CD4-positive, alpha-beta T cell treated with Interleukin-10 for 1 hour (primary cell): ENCODE measurements at places on chromosomes 4 and X.

GRCh38 chr4:105527081-105527480 lies 25.3 kb upstream of the ARHGEF38 start:
- no peak for DNase-seq

DNA sequence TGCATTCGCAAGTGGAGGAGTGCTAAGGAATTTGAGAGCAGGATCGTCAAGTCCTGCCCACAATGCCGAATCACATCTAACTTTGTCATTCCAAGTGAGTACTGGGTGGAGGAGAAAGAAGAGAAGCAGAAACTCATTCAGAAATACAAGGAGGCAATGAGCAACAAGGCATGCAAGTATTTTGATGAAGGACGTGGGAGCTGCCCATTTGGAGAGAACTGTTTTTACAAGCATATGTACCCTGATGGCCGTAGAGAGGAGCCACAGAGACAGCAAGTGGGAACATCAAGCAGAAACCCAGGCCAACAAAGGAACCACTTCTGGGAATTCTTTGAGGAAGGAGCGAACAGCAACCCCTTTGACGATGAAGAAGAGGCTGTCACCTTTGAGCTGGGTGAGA lies 100.2 kb upstream of the MED14 start:
- no peak for DNase-seq

DNA sequence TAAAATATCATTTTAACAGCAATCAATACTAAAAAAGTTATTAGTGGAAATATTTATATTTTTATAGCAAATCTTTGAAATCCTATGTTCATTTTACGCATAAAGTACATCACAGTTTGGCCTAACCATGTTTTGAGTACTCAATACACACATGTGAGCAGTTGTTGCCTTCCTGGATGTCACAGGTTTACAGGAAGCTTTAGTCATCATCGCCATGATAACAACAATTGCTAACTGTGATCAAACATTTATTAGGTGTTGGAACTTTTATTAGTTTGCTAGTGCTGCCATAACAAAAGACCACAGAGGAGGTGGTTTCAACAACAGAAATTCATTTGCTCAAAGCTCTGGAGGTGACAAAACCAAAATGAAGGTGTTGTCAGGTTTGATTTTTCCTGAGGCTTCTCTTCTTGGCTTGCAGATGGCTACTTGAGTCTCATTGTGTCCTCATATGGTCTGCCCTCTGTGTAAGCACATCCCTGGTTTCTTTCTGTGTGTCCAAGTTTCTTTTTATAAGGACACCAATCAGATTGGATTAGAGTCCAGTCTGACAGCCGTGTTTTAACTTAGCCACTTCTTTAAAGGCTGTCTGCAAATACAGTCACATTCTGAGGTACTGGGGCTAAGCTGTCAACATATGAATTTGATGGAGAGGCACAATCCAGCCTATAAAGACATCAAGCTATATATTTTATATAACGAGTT lies 43.1 kb upstream of the BOD1L1 start:
- no peak for DNase-seq

GRCh38 chr4:3250438-3250955 lies 1.5 kb downstream of the MSANTD1 start:
- no peak for DNase-seq

- no peak for DNase-seq
These were observed 47.9 kb downstream of the COX18 start for GRCh38 chr4:73021634-73022033.

DNA sequence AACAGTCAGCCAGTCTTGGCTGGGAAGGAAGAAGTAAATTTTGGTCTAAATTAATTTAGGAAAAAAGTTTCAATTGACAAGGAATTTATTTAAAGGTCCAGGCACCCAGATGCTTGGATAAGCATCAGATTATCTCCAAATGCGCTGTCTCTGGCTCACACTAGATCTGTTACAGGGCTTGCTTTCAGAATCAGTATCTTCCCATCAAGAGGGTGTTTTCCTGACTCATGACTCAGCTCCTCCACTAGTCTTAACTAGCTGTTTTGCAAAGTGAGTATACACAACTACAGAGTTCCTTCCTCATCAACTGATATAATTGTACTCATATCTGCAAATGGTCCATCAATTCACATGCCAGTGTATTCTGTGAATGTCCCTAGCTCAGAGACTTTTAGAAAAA lies 482.1 kb upstream of the CPEB2 start:
- no peak for DNase-seq

DNA sequence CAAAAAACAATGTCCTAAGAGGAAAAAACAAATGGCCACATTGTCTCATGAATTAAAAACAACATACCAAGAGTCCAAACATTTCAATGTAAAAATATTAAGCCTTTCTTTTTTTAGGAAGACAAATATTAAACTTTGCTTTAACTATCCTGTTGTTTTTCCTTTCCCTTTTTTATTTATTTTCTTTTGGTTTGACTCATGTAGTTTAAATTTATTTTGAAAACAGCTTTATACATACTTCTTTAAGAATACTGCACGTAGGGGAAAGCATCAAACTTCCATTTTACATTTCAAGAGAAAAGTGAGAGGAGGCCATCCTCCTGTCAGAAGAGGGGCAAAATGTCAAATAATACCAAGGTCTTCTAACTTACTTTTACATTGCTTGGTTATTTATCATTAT lies 8.7 kb downstream of the GAB1 start:
- DNase-seq, result no peak

- DNase-seq, result no peak
These were observed 1973.0 kb upstream of the AGA start for GRCh38 chr4:179415037-179415846.

GRCh38 chrX:103839404-103839803 lies 7.3 kb upstream of the RAB9B start:
- no peak for DNase-seq

- no peak for DNase-seq
These were observed 343.9 kb downstream of the UNC5C start for GRCh38 chr4:95204873-95205272.

DNA sequence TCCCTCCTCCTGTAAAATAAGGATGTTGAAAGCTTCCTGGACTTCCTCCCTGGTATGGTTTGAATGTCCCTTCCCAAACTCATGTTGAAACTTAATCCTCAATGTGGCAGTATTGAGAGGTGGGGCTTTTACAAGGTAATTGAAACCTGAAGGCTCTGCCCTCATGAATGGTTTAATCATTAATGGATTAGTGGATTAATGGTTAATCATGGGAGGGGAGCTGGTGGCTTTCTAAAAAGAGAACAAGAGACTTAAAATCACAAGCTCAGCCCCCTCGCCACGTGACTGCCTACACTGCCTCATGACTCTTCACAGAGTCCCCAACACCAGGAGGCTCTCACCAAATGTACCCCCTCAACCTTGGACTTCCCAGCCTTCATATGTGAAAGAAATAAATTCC lies 124.6 kb upstream of the ANXA3 start:
- no peak for DNase-seq

DNA sequence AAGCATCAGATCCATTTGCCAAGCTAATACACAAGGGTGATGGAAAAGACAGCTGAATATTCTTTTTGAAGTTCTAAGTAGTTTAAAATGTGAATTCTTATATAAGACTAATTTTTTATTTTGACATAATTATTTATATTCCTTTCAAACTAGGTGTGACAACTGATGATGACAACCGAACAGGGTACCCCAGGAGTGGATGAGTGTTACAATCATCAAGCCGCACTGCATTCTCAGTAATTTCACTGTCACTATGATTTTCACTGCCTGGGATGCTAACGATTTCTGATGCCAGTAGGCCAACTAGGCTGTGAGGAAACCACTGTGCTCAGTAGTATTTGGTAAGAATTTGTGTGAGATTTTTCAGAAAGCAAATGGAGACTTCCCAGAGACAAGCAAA lies 317.5 kb downstream of the ARAP2 start:
- no peak for DNase-seq

DNA sequence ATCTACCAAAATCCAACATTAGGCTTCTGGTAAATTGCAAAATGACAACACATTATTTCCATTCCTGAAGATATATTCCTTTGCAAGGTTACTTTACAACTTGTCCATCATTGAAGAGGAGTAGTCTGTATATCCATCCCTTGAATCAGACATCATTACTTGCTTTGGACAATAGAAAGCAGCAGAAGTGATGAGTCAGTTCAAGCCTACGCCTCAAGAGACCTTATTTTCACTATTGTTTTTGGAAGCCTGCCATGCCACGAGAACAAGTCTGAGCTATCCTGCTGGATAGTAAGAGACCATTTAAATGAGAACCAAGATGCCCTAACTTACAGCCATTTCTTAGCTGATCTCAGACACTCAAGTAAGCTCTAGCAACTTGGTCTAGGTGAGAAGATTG lies 246.0 kb upstream of the HHIP start:
- DNase-seq, result no peak

GRCh38 chr4:170227928-170228327 lies 138.2 kb upstream of the AADAT start:
- no peak for DNase-seq

DNA sequence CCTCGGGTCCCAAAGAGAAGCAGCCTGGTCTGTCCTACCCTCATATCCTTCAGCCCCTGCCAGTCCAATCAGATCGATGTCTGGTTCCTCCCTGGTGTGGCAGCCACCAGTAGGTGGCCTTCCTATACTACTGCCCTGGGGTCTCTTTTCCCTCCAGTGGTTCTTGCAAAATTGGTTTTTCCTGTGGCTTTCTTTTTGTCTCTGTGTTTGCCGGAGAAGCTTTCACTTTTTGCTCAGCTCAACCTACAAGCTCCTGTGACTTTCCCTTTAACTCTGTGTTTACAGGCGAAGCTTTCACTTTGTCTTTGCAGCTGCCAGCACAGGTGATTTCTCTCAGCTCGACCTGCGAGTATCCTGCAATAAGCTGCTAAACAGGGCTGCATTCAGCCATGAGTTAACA lies 46.8 kb downstream of the UGT2A3 start:
- DNase-seq, result no peak

DNA sequence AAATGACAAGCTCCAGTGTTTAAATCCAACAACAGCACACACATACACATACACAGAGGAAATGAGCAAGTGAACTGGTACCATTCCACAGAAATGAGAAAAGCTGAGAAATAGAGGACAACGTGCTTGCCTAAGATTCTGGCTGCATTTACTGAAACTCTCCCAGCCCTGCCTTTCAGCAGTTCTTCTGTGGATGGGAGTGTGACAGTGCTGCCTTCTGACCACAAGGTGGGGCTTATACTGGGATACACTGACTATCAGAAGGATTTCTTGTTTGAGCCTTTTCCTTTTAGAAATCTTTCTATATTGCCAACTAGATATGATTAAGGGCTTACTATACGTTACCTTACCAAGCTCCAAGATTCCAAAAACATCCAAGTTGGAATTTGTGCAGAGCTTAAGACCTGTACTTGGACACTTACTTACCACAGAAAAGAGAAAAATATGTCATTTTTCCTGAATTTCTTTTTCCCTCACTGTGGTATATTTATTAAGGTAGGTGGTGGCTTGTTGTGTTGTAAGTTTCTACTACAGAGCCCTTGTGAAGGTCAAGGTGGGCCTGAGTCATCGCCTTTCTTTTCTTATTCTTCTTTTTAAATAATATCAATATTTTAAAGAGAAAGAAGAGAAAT lies 10.7 kb upstream of the CXCL8 start:
- no peak for DNase-seq

DNA sequence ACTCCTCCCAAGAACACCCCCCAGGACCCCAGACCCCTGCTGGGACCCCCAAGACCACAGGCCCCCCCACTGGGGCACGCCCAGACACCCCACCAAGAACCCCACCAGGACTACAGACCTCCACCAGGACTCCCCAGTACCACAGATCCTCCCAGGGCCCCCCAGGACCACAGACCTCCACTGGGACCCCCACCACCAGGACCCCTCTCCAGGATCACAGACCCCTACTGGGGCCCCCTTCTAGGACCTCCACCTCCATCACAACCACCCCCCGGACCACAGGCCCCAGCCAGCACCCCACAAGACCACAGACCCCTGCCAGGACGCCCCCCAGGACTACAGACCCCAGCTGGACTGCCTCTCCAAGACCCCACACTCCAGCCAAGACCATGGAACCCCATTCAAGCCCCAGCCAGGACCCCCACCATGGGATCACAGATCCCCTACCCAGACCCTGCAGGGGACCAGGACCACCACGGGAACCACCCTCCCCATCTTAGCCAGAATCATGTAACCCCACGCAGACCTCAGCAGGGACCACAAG lies 855 bp upstream of the DHRSX start:
- no peak for DNase-seq

DNA sequence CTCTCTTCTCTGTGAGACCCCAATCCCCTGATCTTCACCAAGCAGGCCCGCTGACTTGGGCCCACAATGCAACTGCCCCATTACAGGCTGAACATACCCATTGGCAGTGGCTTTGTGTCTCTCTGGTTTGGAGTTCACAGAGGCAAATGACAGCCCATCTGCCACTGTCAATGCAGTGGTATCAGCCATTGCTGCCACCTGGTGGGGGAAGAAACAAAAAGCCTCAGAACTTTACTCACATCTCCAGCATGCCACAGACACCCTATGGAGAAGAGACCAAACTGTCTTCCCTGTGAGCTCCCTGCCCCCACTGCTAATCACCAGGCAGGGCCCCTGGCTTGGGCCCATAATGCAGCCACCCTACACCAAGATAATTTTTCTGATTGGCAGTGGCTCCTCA lies 729.3 kb upstream of the ACTRT1 start:
- DNase-seq, result peak; percentile 23

- DNase-seq, result no peak
These were observed 25.1 kb upstream of the FAM156A start for GRCh38 chrX:52983321-52984000.

- no peak for DNase-seq
These were observed 38.9 kb downstream of the KIT start for GRCh38 chr4:54696649-54697048.

DNA sequence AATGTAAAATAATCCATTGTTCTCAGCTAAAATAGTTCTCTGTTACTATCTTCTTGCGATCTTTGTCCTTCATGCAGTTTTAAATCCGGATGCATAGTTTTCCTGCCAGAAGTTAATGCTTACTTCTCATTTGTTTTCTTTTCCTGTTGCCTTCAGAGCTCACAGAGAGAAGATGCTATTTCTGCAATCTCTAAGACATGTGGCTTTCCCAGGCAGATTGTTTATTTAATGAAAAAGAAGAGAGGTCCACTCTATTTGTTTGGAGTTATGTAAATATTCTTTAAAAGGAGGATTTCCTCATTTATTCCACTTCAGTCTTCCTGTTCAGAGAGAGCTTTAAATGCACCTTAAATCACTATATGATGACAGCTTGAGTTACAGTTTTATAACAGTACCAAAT lies 39.3 kb upstream of the HPGD start:
- no peak for DNase-seq

DNA sequence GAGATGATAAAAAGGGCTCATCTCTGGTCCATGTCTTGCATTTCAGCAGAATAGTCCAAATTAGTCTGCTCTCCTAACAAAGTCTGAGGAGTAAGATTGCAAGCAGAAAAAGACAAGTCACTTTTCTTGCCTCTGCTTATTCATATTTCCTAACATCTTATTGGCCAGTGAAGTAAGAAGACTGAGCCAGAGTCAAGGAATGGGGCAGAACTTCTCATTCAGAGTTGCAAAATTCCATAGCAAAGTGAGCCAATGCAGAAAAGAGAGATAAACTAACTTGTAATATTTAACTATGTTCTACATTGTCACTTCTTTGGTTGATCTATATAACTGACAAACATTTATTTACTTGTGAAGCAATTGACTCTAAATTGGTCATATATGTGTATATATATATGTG lies 2304.0 kb downstream of the ARAP2 start:
- DNase-seq, result no peak
